ENCODE measurements at places on chromosomes 1 and 21. TPM values are rescaled to one million over a fixed set of nuclear protein-coding genes. Genes with fewer than 3 reads are reported as not detected.

CITED4 gene
- total RNA-seq, result 3.9 TPM

DNA sequence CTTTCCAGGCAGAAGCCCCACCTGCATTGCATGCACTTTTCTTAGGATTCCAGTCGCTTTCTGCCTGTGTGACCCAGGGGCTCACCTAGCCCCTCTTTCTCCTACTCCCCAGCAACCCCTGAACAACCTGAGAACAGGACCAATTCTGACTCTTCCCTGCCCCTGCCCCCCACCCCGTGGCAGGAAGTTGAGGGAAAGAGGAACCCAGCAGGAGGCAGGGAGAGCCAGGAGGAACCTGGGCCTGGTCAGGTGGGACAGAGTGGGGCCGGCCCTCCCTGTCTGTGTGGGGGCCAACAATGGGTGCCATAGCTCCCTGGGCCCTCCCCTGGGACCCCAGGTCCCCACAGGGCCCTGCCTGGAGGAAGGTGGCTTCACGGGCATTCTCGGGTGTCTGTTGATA lies 6.1 kb downstream of the BMP8A start:
- no peak for DNase-seq

- DNase-seq, result no peak
Observed at GRCh38 chr1:242522996-242523718, 1.3 kb downstream of the PLD5 start.

GRCh38 chr1:242059976-242060375 lies 61.1 kb upstream of the MAP1LC3C start:
- DNase-seq, result no peak

DNA sequence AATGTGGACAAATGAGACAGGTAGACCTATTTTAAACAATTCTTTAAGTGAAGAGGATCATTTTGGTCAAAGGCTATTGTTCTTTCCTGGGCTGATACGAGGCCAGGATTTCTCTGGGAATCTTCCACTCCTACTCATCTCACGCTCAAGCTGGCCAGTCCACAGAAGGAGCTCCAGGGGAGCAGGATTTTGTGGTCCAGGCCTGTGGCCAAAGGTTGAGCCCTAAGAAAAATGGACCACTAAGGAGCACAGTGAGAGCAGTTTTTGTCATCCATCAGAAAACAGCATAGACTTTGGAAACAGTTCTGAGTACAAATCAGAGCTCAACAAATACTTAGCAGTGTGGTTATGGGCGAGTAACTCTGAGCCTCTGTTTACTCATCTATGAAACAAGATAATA lies 260.2 kb upstream of the RUNX1 start:
- DNase-seq, result no peak
